ENCODE measurements at places on chromosomes 7 and 10.

DNA sequence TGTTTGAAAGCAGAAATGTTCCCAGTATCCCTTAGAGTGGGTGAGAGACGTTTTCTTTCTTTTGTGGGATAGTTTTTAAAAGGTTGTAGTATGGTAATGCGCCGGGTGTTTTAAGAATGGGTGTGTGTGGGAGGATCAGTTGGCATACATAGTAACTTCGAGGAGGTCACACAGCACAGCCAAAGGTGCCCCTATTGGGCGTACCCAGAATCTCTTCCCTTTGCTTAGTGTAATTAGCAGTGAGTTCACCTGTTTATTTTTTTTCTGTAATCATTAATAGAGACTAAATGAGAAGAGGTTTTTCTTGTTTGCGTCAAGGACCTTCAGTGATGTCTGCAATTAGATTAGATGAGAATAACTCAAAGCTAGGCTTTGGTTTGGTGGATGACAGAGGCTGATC, 1.5 kb downstream of the PLEKHA8 start:
- DNase-seq = no peak

DNA sequence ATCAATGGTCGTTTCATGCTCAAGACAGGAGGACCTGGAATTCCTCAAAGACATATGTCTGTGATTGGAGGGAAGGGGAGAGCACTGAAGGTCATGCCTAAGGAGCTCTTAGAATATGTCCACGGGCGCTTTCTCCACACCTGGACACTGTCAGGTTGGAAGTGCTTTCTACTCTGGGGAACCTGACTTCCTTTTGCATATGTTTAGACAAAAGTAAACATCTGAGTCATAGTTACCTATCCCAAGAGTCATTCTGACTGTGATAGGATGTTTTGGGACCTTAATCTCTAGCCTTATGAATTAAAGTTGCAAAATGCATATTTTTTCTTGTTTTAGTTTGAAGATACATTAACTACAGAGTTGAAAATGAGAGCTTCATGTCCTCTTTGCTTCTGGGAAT, 251.7 kb downstream of the KLF6 start:
- DNase-seq = no peak

- DNase-seq = no peak
Observed at GRCh38 chr10:43013065-43013464, 63.8 kb upstream of the RET start.

- DNase-seq = no peak
Observed at GRCh38 chr10:95304976-95305375, 14.2 kb upstream of the PDLIM1 start.

- DNase-seq = no peak
Observed at GRCh38 chr10:93261961-93262610, 188.4 kb downstream of the CYP26A1 start.

DNA sequence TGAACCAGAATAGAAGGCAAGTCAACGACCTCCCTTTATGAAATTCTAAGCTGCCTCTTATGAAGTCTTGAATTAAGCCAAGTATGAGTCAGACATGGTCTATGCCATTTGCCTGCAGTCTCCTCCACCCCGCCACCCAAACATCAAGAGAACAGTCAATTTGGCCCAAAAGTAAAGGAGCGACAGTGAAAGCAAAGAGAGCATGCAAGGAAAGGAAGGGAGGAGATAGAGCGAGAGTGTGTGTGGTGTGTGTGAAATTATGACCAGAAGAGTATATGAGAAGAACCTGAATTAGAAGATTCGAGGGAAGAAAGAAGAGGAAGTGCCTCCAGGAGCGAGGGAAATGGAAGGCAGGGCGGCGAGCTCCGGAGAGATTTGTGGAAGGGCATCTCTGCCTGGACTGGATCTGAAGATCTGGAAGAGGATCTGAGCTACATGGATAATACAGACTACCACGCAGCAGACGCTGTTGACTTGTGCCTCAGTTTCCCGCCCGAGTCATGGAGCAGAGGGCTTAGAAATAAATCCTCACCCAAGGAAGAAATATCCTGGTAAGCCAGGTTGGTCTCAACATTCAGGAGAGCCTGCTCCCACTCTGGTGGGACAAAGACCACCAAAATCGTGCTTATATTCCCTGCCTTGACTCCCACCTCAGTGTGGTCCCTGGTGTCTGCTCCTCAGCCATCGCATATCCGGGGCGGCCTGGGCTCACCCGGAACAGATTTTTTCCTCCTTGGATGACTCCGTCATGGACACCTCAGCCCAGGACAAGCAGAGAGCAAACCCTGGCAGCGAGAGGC, 459 bp downstream of the ZDHHC6 start:
- no peak for DNase-seq

GRCh38 chr7:101197991-101198390, 2.8 kb downstream of the MOGAT3 start:
- DNase-seq = no peak

DNA sequence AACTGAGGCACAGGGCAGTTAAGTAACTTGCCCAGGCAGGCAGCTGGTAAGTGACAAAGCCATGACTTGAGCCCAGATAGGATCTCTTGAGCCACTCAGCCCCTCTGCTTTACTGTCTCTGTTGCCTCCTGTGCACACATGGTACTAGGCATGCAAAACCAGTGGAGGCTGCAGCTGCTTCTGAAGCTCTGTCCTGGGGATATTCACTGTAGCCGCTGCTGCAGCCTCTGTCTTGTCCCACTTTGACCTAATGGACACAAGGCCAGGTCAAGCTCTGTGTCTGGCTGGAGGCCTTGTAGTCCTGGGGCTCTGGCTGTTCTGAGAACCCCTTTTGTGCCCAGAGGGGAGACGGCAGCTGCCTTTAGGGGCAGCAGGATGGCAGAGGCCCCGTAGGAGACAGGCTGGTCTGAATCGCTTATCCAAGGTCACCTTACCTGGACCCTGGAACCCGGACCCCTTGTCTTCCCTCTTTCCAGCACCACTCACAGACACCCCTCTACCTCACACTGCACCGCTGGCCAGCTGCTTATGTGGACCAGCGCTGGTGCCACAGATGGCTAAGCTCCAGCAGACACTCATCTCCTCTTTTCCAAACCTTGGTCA, 57.6 kb downstream of the TSPAN15 start:
- DNase-seq = no peak

Data from COR-L47 (cell line).